ENCODE measurements at places on chromosomes 1 and 21. TPM values are rescaled to one million over a fixed set of nuclear protein-coding genes. Genes with fewer than 3 reads are reported as not detected.

Gene CYP4X1
- polyA plus RNA-seq: not detected

Gene FCRL1
- not detected for polyA plus RNA-seq

Gene AKR7A3
- 0.74 TPM for polyA plus RNA-seq

Gene MX2
- polyA plus RNA-seq: 0.59 TPM

Gene CIART
- polyA plus RNA-seq: 1.1 TPM

Gene HSPB7
- not detected for polyA plus RNA-seq

Gene NR5A2
- 0.30 TPM for polyA plus RNA-seq

Gene LRRC53
- polyA plus RNA-seq: not detected

Gene HPCA
- not detected for polyA plus RNA-seq

Gene C8A
- polyA plus RNA-seq: not detected

DNA sequence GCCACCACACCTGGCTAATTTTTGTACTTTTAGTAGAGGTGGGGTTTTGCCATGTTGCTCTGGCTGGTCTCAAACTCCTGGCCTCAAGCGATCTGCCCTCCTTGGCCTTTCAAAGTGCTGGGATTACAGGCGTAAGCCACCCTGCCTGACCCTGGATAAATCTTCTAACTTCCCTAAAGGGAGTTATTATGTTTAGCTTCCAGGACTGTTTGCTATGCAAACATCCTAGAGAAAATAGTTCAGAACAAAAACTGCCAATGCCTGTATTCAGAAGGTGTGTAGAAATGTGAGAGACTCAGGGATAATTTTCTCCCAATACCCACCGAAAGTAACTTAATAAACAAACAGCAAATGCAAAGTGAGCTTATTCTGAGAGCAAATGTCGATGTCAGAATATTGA lies 301.2 kb downstream of the TGFB2 start:
- DNase-seq: no peak

- no peak for DNase-seq
These were observed 120.6 kb downstream of the KCNJ15 start for GRCh38 chr21:38377165-38378088.

GRCh38 chr1:41356752-41357151 lies 4.5 kb upstream of the FOXO6 start:
- no peak for DNase-seq

GRCh38 chr1:160137216-160137862 lies 14.1 kb upstream of the ATP1A4 start:
- DNase-seq: no peak

- DNase-seq: no peak
These were observed 27.1 kb downstream of the OSBPL9 start for GRCh38 chr1:51644020-51644419.

- DNase-seq: no peak
These were observed 182.8 kb upstream of the TMEM51 start for GRCh38 chr1:14970799-14971141.

- DNase-seq: no peak
These were observed at the start of gene MMP23B for GRCh38 chr1:1631782-1632420. TSS of gene MMP23B (plus strand) at chr1:1632173. CDS start at chr1:1632219, 46 bp downstream.

GRCh38 chr1:7470904-7471638 lies 300.0 kb upstream of the VAMP3 start:
- DNase-seq: peak; percentile 36

GRCh38 chr21:29465546-29465945 lies 166.8 kb downstream of the BACH1 start:
- DNase-seq: no peak

DNA sequence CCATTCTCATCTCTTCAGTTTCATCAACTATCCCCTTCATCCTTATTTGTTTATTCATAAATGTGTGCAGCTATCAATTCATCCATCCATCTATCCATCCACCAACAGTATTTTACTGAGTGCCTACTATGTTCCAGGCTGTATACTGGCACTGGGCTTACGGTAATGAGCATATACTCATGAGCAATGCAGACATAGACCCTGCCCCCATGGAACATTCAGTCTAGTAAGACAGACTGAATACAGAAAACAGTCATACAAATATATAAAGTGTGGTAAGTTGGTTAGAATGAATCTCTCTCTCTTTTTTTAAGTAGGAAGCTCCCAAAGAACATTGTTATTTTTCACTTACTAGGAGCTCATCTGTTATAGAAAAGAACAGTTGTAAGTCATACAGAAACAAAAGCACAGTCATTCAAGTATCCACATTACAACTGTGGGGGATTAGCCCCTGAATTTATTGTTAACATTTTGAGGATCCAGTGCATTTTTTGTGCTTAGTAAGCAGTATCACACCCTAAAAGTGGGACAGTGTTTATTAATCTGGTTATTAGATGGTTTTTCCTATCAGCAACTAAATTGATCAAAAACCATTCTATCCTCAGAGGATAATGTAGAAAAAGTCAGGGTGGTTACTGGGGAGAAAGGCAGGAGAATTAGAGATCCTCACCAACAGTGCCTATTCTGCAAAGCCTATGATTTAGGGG lies 3.6 kb downstream of the SLC16A4 start:
- no peak for DNase-seq
